ENCODE measurements at places on chromosomes 7 and 10. TPM values are rescaled to one million over a fixed set of nuclear protein-coding genes. Genes with fewer than 3 reads are reported as not detected.

DNA sequence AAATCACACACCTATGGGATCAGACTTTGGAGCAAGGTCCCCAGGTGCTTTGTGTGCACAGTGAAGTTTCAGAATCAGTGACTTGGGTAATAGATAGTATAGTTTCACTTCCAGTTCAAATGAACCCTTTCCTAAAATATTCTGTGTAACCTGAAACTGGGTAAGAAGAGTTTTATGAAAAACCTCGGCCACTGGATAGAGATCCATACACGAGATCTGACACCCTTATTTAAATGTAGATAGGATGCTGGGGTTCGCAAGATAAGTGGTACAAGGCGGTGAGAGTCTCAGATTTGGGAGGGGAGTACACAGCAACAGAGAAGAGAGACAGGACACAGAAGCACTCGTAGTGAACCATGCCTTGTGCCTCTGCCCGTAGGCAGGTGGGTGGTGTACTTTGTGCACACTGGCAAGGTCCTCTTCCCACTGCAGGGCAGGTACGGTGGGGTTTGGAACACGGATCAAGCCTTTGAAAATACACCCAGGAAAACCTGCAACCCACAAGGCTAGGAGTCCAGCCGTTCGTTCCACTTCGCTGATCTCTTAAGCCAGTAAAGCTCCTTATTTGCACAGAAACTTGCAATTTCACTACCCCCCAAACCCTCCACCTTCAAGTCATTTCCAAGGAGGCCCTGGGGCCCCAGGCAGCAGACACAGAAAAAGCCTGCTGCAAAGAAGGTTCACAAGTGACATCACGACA, 162.8 kb downstream of the USP6NL start:
- DNase-seq = no peak

DNA sequence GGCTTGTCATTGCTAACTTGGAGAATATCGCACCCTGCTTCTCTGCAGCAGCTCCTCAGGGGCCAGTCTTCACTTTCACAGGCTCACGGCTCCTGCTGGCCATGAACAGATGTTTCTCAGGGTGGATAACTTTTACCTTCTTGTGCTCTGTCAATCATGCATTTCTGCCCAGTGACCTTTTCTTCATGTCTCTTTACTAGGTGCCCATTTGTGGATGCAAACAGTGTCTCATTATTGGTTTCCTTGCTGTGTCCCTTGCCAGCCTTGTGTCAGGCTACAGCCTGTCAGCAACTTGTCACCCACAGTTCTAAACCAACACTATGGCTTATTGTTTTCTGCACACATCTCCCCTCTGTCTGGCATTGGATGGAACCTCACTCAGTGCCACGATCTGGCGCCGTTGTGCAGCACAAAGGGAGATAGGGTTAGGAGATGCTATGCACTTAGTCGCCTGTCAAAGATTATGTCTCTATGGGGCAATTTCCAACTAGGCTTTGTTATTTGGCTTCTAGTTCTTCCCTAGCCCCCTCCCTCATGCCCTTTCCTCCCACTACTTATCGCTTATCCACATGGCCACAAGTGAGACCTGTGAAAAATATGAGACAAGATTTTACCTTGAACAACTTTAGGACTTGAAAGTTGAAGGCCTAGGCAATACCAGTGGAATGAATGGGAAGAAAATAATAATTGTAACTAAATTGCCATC, 45.7 kb upstream of the NXPH1 start:
- DNase-seq = no peak

GRCh38 chr10:79562135-79562756, 2.0 kb upstream of the SFTPA2 start:
- no peak for DNase-seq

DNA sequence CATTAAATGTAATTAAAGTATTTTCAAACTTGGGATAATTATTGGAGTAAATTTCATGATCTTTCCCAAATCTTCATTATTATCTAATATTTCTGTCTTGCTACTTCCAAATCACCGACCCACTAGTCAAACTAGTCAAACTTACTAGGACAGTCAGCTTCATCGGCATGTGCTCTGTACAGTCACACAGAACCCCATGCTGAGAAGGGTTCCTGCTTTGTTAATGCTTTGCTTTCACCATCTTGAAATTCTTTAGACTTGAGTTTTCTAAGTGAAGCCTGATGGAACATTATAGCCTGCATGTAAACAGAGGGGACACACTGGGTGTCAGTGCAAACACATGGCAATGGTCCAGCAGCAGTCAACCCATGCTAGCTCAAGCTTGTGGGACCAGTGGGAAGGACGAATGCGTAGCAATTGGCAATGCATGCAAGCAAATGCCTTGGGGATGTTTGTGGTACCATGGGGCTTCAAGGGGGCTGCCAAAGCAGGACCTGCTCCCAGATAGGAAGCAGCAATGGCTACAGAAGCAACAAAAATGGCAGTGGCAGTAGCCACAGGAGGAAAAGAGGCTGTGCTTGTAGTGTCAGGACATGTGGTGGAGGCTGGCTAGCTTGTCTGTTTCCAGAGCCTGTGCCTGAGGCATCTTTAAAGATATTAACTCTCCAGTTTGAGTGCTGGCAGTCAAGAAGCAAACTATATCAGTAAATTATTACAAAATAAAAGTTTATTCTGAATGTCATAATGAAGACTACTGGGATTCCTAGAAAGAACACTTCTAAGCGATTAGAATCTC, 441.1 kb upstream of the SEMA3D start:
- no peak for DNase-seq

GRCh38 chr7:77482015-77482414, 55.1 kb upstream of the PTPN12 start:
- DNase-seq = peak; percentile 50

GRCh38 chr10:11328264-11329061, 283.0 kb downstream of the USP6NL start:
- DNase-seq = no peak

- no peak for DNase-seq
Measured at GRCh38 chr7:45220846-45221618, 63.4 kb downstream of the RAMP3 start.

DNA sequence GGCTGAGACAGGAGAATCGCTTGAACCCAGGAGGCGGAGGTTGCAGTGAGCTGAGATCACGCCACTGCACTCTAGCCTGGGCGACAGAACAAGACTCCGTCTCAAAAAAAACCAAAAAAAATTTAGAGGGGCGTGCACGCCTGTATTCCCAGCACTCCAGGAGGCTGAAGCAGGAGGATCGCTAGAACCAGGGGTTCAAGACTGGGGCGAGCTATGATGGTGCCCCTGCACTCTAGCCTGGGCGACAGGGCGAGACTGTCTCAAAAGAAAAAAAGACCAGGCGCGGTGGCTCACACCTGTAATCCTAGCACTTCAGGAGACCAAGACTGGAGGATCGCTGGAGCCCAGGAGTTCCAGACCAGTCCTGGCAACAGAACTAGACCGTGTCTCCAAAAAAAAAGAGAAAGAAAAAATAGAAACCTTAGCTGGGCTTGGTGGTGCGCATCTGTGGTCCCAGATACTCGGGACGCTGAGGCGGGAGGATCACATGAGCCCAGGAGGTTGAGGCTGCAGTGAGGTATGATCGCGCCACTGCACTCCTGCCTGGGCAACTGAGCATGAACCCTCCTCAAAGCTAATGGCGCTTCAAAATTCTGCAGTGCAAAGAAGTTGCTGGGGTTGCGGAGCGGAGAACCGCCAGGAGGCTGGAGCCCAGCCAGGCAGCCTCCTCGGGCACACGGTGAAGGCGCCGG, 382 bp upstream of the MBLAC1 start:
- peak; percentile 26 for DNase-seq

DNA sequence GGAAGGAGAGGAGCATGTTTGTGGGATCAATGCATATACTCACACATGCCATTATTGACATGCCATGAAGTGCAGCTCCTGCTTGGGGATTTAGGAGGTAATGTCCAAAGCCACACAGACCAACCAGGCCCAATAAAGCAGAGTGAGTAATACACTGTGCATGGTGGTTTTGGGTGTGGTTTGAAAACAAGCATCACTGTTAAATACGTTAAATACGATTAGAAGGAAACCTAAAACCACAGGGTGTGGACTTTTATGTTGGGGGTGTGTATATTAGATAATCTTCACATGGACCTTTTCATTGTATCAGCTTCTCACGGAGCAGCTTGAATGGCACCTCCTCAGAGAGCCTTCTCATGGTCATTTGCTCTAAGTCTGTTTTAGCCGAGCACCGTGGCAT, 10.4 kb upstream of the EIF3A start:
- no peak for DNase-seq

The MOGAT3 gene
- total RNA-seq = not detected

The CPA5 gene
- not detected for total RNA-seq

The PNLIPRP3 gene
- total RNA-seq = not detected

The LRRC18 gene
- total RNA-seq = not detected

Measured in kidney epithelial cell (primary cell).